Stimulated activated CD8-positive, alpha-beta memory T cell treated with anti-CD3 and anti-CD28 coated beads, Interleukin-4, amount 100 ng/mL, for 4 hours (primary cell): ENCODE measurements at places on chromosomes 1 and 21.

GRCh38 chr1:17620448-17620847 is 81.0 kb downstream of the ARHGEF10L start:
- DNase-seq: no peak

DNA sequence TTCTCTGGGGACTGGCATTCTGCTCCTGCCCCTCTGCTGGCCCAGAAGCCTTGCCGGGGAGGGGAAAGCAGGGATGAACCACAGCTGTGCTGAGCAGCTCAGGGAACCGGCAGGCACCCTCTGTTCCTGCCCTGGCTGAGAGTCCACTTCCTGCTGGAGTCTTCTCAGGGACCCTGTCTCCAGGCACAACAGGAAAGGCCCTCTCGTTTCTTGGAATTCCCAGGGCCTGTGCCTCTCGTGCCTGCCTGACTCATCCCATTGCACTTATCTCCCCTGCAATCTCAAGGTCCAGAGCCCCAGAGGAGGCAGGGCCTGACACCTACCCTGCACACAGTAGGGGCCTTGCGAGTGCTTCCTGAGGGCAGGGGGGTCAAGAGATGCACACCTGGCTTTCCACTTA is 1.1 kb upstream of the EDN2 start:
- DNase-seq: no peak

DNA sequence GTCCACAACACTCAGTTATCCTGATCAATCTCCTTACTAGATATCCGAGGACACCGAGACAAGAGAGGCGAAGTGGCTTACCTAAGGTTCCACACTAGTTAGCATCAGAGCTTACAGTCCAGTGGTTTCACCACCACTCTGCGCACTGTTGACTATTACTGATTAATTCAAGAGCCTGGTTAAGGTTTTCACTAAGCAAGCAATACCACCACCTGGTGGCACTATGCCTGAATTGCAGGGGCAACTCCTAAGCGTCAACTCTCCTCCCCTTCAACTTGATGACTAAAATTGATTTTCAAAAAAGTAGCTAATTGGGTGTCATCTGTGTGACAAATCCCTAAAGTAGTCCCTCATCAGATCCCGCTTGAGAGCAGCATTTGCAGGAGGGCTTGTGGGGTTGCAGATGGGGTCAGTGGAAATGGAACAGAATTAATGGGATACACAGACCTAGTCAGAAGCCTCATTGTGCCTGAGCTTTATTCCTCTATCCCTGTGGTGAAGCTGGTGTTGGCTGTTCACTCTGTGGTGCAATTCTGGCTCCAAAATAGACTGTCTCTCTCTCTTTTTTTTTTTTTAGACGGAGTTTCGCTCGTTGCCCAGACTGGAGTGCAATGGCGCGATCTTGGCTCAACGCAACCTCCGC is 9.1 kb downstream of the TTC22 start:
- DNase-seq: no peak

DNA sequence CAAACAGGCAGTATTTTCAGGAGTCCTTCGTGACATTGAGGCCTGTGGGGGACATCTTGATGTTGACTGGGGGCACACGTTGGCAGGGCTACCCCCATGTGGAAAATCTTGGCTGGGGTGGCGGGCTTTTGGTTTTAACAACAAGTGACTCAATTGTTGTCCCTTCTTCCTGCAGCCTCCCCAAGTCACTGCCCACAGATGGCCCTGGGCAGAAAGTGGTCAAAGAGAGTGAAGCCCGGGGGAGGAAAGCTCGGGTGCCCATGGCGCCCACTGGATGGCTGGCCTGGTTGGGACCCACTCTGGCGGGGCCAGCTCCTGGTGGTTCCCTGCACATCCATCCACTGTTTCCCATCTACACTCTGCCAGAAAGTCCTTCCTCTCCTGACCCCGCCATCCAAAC is 24.6 kb upstream of the ZNF648 start:
- no peak for DNase-seq

DNA sequence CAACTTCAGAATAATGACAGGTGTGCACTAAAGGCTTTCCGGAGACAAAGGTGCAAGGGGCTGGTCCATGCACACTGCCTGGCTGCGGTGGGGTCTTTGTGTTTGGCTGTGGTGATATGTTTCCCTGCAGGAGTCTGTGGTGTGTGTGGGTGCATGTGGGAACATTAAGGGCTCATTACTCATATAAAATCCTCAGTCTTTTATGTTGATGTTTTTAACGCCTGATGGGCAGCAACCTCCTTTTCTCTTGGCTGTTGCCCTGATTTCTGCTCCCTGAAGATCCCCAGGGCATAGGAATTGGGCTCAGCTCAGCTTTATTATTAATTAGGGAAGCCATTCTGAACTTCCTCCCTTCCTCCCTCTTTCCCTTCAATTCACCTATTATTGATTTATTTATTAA is 67.6 kb upstream of the SPAG17 start:
- DNase-seq: no peak

GRCh38 chr1:228935198-228935663 is 200.0 kb downstream of the RHOU start:
- DNase-seq: no peak

DNA sequence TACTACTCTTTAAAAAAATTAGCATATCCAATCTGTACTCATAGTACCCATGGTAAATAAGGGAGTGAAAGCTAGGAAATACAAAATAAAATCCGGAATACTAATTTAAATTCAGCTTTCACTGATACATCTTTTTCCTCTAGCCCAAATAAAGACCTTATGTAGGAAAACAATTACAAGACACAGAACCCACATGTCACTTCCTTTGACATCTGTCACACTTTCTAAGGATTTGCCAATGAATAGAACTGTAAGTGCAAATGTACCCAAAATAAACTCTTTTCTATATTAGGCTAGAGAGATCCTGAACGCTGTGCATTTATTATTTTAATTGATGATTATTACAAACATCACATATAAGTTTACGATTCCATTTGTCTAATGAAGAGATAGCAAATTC is 393.0 kb downstream of the LRRIQ3 start:
- DNase-seq: no peak

GRCh38 chr1:43653339-43653738 is 3.4 kb downstream of the KDM4A start:
- no peak for DNase-seq

- DNase-seq: no peak
Measured at GRCh38 chr1:117371441-117372151, 4.3 kb downstream of the MAN1A2 start.

GRCh38 chr21:18424276-18424675 is 20.7 kb upstream of the TMPRSS15 start:
- DNase-seq: no peak

GRCh38 chr21:42780617-42781016 is 98.7 kb downstream of the WDR4 start:
- no peak for DNase-seq

- no peak for DNase-seq
Measured at GRCh38 chr1:27327964-27328363, 6.0 kb downstream of the TMEM222 start.

DNA sequence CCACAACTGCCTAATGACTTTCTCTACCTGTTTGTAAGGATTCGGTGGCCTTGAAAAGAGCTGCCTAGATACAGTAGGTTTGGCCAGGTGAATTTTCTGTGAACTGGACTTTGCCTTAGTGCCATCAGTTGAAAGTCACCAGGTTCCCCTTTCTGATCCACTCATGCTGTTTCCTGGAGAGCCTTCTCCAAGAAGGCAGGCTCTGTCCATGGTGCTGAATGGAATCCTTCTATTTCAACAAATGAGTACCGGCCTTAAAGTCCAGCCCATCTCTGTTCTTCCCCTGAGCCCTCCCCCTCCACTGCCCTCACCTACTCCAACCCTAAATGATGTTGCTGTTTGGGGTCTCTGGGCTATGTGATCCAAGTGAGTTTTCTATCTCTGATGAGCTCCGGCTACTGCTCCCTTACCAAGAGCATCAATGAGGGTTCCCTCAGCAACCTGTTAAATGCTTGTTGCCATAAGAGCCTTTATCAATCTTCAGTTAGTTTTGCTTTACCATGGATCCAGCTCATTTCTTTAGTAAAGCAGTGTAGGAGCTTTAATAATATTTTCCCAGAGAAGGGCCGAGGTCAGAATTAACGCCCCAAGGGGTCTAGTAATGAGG is 500.4 kb downstream of the PTPRU start:
- no peak for DNase-seq

DNA sequence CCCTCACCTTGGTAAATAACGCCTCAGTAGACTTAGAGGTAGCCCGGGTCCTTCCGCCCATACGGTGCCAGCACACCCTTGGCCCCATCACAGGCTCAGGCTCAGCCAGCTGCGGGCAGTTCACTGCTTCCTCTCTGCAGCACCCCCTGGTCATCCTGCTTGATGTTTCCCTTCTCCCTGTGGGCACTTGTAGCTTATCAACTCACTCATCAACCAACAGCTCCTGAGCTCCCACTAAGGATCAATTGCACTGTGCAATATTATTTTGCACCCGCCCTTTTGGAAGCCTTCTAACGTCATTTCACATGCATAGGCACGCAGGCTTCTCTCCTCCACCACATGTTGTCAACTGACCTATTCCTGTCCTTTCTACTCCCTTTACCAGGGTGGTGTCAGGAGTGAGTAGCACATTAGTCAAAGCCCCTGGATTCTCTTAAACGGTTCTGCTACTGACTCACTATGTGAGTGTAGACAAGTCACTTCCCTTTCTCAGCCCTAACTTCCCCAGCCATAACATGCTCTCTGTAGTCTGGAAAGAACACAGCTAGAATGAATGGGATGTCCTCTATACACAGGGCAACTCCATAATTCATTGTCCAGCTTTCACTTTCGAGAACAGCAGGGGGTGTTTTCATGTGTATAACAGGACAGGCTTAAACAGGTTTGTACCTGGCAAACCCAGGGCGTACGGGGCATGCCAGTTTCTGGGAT is 47.1 kb upstream of the IRF2BP2 start:
- DNase-seq: no peak

- no peak for DNase-seq
Measured at GRCh38 chr1:182205351-182206022, 144.0 kb upstream of the ZNF648 start.

- DNase-seq: no peak
Measured at GRCh38 chr1:172224871-172225270, 195.6 kb upstream of the C1orf105 start.

GRCh38 chr1:59179673-59180072 is 117.2 kb upstream of the FGGY start:
- no peak for DNase-seq

- no peak for DNase-seq
Measured at GRCh38 chr1:93805027-93805610, 73.9 kb downstream of the DNTTIP2 start.

DNA sequence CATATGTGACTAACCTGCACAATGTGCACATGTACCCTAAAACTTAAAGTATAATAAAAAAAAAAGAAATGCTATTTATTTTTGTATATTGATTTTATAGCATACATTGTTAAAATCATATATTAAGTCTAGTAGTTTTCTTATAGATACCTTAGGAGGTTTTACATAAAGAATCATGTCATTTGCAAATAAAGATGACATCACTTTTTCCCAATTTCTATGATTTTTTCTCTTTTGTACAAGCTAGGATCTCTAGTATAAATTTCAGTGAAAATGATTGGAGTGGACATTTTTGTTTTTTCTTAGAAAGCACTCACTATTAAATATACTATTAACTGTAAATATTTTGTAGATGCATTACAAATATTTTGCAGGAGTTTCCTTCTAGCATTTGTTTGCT is 20.5 kb upstream of the NTMT2 start:
- DNase-seq: no peak

DNA sequence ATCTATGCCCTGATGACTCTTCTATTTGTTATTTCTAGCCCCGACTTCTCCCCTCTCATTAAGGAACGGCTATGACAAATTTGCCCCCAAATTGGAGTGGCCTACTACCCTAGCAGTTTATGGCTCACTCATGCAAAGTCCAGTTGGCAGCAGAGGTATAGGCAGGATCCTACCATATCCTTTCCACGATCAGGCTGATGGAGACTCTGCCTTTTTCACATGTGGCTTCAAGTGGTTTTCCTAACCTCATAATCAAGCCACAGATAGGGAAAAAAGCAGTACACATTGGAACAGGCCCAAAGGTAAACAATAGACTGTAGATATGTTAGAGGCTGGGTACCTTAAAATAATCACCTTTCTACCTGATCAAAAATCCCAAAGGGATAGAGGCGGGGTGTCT is 292.5 kb downstream of the NCAM2 start:
- no peak for DNase-seq

- DNase-seq: no peak
Measured at GRCh38 chr1:110860174-110860573, 12.8 kb upstream of the CD53 start.

DNA sequence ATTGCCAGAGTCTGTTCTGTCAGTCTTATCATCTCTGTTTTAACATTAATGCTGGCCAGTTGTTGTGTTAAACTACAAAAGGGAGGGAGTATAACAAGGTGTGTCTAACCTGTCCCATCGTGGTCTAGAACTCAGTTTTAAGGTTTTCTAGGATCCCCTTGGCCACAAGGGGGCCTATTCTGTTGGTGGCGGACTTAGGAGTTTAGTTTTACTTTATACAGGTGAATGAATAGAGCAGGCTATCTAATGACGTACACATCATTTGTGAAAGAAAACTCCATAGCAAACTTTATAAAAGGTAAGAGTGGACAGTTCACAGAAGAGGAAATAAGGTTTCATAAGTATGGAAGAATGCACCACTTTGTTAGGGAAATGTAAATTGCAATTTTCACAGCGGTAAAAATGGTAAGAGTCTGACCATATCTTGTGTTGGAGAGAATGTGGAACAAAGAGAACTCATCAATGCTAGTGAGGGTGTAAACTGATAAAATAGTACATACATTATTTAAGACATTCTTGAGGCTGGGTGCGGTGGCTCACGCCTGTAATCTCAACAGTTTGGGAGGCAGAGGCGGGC is 2.5 kb upstream of the ATF6 start:
- no peak for DNase-seq
